ENCODE measurements at places on chromosomes 5 and 9. TPM values are rescaled to one million over a fixed set of nuclear protein-coding genes. Genes with fewer than 3 reads are reported as not detected.

The FBP1 gene
- polyA plus RNA-seq, result 25.5 TPM

DNA sequence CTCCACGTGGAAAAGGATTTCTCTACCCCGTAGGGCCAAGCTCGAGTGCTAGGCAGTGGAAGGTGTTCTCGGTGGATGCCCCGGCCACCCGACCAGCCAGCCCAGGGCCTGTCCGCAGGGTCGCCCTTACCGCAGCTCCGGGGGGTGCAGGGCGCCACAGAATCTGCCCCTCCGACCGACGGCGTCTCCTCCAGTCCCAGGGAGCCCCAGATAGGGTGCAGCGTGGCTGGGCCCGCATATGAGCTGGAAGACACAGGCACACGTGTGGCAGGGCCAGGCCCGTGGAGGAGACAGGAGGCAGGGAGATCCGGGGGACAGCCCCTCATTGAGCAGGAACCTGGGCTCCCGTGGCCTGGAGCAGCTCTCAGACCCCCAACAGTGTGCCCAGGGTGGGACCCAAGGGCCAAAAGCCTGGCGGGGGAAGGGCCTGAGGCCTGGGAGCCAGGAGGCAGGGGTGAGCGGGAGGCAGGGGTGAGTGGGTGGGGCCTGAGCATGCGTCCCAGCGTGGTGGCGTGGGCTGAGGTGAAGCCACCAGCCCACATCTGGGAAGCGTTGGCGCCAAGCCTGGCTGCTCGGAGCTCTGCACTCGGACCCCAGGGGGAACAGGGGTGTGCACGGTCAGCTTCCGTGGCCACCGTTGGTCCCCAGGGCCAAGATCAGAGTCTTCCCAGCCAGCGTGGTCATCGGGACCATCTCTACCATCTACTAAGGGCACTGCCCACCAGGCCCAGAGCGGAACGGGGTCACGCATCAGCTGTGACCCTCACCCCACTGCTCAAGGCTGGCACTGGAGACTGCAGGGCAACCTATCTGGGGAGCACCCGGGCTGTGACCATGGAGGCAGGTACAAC lies 22.2 kb downstream of the CCDC187 start:
- DNase-seq, result no peak
- no peak overlapping the region for H3K27ac ChIP-seq
- no peaks in the 10 kb centered on the region for H3K4me1 ChIP-seq
- H3K27me3 ChIP-seq, result peaks cover 2% of the 10 kb centered on the region

DNA sequence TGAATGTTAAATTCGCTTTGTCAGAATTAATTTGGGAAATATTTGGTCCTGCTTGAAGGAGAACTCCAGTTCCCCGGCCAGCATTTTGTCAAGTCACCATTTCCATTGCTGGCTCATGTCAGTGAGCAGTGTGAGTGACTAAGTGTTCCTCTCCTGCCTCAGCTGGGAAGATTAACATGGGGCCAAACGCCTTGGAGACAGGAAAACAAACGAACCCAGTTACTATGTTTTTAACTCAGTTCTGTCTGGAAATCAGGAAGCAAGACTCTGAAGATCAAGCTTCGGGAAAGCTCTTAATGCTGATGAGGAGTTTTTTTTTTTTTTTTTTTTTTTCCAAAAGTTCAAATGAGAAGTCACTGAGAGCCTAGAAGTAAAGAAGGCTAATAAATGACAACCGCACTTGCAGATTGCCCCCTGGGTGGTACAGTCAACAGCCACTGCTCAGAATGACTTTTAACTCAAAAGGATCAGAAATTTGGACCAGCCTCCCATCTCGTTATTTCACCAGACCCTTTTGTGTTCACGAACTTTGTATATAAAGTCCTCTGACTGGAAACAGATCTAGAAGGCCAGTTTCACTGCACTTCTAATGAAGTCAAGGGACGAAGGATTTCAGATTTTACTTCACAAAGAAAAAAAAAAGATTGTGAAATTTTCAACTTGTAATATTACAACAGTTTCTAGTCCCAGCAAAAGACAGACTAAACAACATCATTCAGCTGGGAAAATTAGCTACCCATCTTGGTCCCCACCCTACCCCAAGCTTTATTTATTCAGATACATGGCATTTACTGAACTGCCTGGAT lies 121.3 kb downstream of the LHFPL2 start:
- no peak overlapping the region for H3K27ac ChIP-seq
- no peaks in the 10 kb centered on the region for H3K4me1 ChIP-seq
- no peak for DNase-seq
- H3K4me3 ChIP-seq, result no peak overlapping the region
- H3K36me3 ChIP-seq, result no peaks in the 10 kb centered on the region
- H3K27me3 ChIP-seq, result peaks cover 10% of the 10 kb centered on the region

- no peak overlapping the region for H3K4me3 ChIP-seq
- no peaks in the 10 kb centered on the region for H3K36me3 ChIP-seq
- H3K27ac ChIP-seq, result no peak overlapping the region
- H3K4me1 ChIP-seq, result no peaks in the 10 kb centered on the region
Measured at GRCh38 chr5:2675548-2675947, 75.9 kb downstream of the IRX2 start.

The RNF180 gene
- polyA plus RNA-seq, result not detected

DNA sequence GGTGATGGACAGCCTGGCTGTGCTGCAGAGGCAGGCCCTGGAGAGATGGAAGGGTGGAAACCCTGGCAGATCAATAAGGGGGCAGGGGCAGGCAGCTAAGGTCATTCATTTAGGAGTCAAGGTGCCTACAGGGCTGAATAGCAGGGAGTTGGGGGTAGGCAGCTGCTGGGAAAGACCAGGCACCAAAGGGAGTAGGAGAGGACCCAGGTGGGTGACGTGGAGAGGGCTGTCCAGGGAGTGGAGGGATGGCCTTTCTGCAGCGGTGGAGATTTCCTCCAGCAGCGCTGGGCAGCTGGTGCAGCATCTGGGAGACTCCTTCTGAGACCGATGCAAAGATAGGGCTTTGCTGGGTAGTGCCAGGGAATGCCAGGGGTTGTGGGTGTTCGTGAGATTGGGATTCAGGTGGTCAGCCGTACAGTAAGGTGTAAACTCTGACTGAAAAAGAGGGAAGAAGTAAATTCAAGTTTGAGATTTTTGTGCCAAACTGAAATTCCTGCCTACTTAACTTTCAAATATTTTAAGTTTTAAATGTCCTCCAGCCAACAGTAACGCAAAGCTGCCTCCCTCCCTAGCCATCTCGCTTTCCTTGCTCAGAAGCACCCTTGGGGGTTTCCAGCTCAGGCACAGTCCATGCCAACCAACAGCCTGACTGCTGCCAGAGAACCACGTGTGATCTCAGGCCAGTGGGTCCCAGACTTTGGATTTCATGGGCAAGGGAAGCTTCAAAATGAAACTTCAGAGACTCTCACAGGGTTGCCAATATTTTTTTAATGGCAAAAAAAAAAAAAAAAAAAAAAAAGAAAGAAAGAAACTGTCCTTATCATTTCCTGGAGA lies 18.6 kb upstream of the ANGPTL2 start:
- H3K27me3 ChIP-seq, result peaks cover 1% of the 10 kb centered on the region
- H3K4me1 ChIP-seq, result no peaks in the 10 kb centered on the region
- H3K4me3 ChIP-seq, result no peak overlapping the region
- H3K27ac ChIP-seq, result no peak overlapping the region
- H3K36me3 ChIP-seq, result no peaks in the 10 kb centered on the region

DNA sequence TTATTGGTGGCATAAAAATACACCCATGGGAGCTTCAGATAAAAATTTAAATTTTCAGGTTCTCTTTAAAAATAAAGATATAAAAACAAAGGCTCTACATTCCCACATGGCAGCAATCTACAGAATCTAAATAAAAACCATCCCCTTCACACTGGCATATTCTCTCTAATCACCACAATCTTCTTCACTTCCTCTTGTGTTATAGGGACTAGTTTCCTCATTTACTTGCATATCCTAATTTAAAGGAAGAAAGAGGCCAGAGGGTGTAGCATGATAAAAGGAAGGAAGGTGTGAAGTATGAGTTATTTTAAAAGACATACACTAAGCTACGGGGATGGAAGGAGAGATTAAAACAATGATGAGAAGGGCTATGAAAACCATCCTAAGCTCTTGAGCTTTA lies 390.5 kb downstream of the ZNF608 start:
- H3K36me3 ChIP-seq, result no peaks in the 10 kb centered on the region
- DNase-seq, result no peak
- H3K4me3 ChIP-seq, result no peak overlapping the region
- peaks cover 17% of the 10 kb centered on the region for H3K4me1 ChIP-seq
- H3K27ac ChIP-seq, result no peak overlapping the region
- peaks cover 2% of the 10 kb centered on the region for H3K27me3 ChIP-seq

DNA sequence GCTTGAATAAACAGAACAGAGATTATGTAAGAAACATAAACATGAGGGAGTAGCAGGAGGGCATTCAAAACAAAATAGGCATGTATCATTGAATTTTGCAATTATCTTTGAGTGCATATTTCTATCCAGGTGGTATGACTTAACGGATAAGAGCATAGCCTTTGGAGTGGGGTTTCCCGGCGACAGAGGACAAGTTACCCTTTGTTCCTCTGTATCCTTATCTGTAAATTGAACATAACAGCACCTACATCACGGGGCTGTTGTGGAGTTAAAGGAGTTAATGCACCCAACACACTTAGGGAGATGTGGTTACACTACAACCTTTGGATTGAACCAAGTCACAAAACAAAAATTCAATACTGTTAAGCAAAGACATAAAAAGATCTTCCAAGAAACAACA lies 314.6 kb upstream of the KIF2A start:
- H3K4me1 ChIP-seq, result no peaks in the 10 kb centered on the region
- H3K27me3 ChIP-seq, result no peaks in the 10 kb centered on the region
- no peaks in the 10 kb centered on the region for H3K36me3 ChIP-seq
- DNase-seq, result no peak
- no peak overlapping the region for H3K27ac ChIP-seq

- H3K36me3 ChIP-seq, result no peaks in the 10 kb centered on the region
- peaks cover 2% of the 10 kb centered on the region for H3K27me3 ChIP-seq
- no peaks in the 10 kb centered on the region for H3K4me1 ChIP-seq
Measured at GRCh38 chr9:127991757-127992274, 11.0 kb upstream of the EEIG1 start.

The DNAH5 gene
- polyA plus RNA-seq, result not detected

DNA sequence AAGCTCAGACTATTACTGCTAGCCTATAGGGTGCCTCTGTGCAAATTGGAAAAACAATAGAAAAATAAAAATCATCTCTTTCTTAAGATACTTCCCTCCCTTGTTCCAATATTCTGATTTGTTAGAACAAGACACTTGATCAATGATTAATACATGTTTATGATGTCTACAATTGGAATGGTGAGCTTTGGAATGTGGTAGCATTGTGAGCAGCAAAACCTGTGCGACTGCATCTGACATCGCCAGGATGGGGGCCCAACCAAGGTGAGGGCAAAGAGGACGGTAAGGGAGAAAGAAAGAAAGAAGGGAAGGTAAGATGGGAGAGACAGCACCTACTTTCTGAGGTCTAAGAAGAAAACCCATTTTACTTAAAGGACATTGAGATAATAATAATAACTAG lies 183.0 kb upstream of the TRIM32 start:
- DNase-seq, result no peak
- no peak overlapping the region for H3K27ac ChIP-seq
- H3K36me3 ChIP-seq, result peaks cover 4% of the 10 kb centered on the region
- H3K4me3 ChIP-seq, result no peak overlapping the region
- no peaks in the 10 kb centered on the region for H3K4me1 ChIP-seq

The RASGEF1C gene
- polyA plus RNA-seq, result not detected

GRCh38 chr9:131674425-131675421 lies 65.2 kb downstream of the RAPGEF1 start:
- no peaks in the 10 kb centered on the region for H3K36me3 ChIP-seq
- H3K27me3 ChIP-seq, result no peaks in the 10 kb centered on the region
- H3K27ac ChIP-seq, result peak overlapping the region; percentile 100

The C5orf58 gene
- polyA plus RNA-seq, result 0.23 TPM

GRCh38 chr9:116096853-116097252 lies 56.7 kb upstream of the PAPPA start:
- no peaks in the 10 kb centered on the region for H3K4me1 ChIP-seq
- H3K27ac ChIP-seq, result no peak overlapping the region
- DNase-seq, result no peak
- no peak overlapping the region for H3K4me3 ChIP-seq

DNA sequence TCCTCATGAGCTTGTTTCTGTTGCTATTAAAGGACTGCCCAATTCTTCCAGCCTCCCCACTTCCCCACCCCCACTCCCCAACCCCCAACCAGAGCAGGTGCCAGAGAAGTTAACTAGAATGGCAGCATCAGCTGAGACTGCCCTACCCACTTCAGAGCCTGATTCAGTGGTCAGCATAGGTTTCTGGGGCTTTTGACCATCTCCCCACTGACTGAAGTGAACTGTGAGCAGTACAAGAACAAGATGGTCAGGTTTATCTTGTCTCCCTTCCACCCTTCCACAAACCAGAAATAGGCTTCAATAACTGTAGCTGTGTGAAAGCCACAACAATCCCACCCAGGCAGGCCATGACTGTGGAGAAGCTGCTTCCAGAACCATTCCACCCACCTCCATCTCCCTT lies 289.4 kb upstream of the SLC24A2 start:
- H3K27ac ChIP-seq, result no peak overlapping the region
- no peak for DNase-seq
- H3K4me1 ChIP-seq, result no peaks in the 10 kb centered on the region
- H3K36me3 ChIP-seq, result no peaks in the 10 kb centered on the region
- H3K4me3 ChIP-seq, result no peak overlapping the region
- peaks cover 8% of the 10 kb centered on the region for H3K27me3 ChIP-seq

- DNase-seq, result no peak
- H3K4me3 ChIP-seq, result no peak overlapping the region
- no peaks in the 10 kb centered on the region for H3K4me1 ChIP-seq
- H3K27ac ChIP-seq, result no peak overlapping the region
Measured at GRCh38 chr5:57531333-57531732, 48.7 kb upstream of the ACTBL2 start.

DNA sequence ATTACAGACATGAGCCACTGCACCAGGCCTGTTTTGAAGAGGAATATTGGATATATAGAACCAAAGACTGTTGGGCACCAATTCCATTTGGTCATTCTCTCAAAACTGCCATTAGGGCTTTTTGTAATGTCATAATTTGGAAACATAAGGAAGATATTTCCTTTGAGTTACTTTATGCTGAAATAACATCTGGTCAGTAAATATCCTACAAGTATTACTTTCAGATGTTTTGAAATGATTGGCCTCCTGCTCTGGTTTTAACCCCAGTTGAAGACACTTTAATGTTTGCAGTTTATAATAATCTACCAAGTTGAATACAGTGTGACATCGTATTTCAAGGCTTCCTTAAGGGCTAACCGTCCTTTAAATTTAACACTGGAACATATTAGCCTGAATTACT lies 33.6 kb downstream of the LRRTM2 start:
- no peak overlapping the region for H3K4me3 ChIP-seq
- peaks cover 3% of the 10 kb centered on the region for H3K36me3 ChIP-seq

- H3K27ac ChIP-seq, result no peak overlapping the region
- DNase-seq, result no peak
Measured at GRCh38 chr9:72022841-72023240, 37.6 kb downstream of the C9orf57 start.

- H3K27me3 ChIP-seq, result peaks cover 2% of the 10 kb centered on the region
- no peak overlapping the region for H3K4me3 ChIP-seq
- no peak overlapping the region for H3K27ac ChIP-seq
- H3K4me1 ChIP-seq, result no peaks in the 10 kb centered on the region
Measured at GRCh38 chr9:81427870-81428269, 261.5 kb downstream of the TLE1 start.

DNA sequence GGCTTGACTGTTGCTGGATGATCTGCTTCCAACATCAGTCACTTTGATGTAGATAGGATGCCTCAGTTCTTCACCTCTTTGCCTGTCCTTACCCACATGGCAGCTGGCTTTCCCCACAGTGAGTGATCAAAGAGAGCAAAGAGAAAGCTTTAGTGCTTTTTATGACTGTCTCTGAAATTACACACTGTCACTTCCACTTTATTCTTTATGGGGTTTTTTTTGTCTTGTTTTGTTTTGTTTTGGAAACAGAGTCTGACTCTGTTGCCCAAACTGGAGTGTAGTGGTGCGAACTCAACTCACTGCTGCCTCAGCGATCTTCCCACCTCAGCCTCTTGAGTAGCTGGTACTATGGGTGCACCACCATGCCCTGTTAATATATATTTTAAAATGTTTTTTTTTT lies 32.4 kb upstream of the C5orf24 start:
- no peak overlapping the region for H3K4me3 ChIP-seq
- peak overlapping the region; percentile 51 for H3K27ac ChIP-seq
- H3K4me1 ChIP-seq, result peaks cover 4% of the 10 kb centered on the region
- H3K36me3 ChIP-seq, result peaks cover 33% of the 10 kb centered on the region
